ENCODE measurements at places on chromosomes 4 and X. TPM values are rescaled to one million over a fixed set of nuclear protein-coding genes. Genes with fewer than 3 reads are reported as not detected.

The MAGEA2 gene
- total RNA-seq = 0.27 TPM

The TMPRSS11B gene
- not detected for total RNA-seq

The NUP62CL gene
- total RNA-seq = 16.8 TPM

The ASMT gene
- 0.44 TPM for total RNA-seq

The MAGEC2 gene
- not detected for total RNA-seq

The MMAA gene
- 1.1 TPM for total RNA-seq

The GSX2 gene
- total RNA-seq = not detected

The BGN gene
- total RNA-seq = 0.08 TPM

The UGT2B28 gene
- not detected for total RNA-seq

The POU3F4 gene
- total RNA-seq = not detected

The FGFR3 gene
- 1.9 TPM for total RNA-seq

The CXCL8 gene
- total RNA-seq = 9.0 TPM

The TXK gene
- total RNA-seq = 0.28 TPM

The GPR143 gene
- total RNA-seq = 0.30 TPM

The IL21 gene
- not detected for total RNA-seq

The SPATA4 gene
- total RNA-seq = 0.12 TPM

The TMPRSS11F gene
- not detected for total RNA-seq

The STX18 gene
- 28.8 TPM for total RNA-seq

The GASK1B gene
- 0.21 TPM for total RNA-seq

The SHROOM4 gene
- not detected for total RNA-seq

The CFAP47 gene
- total RNA-seq = not detected

All from A549 treated with Mapracorat at 1 μM for 4 hours (cell line).